Stimulated activated naive CD4-positive, alpha-beta T cell (primary cell): ENCODE measurements at places on chromosomes 11 and 22.

DNA sequence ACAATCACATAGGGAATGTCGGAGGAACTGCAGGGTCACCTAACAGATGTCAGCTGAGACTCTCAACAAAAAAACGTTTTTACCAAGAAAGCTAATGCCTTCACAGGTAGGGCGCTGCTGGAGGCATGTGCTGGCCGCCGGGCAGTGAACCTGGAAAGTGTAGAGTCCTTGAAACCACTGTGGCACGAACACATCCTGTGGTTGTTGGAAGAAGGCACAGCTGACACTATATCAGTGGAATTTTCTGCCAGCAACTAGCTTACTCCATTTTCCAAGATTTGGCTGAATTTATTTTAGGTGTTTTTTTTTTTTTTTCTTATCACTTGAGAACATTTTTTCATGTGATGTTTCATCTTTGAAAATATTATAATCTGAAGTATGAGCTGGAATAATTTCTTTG is 14.2 kb downstream of the TRMU start:
- DNase-seq, result no peak

DNA sequence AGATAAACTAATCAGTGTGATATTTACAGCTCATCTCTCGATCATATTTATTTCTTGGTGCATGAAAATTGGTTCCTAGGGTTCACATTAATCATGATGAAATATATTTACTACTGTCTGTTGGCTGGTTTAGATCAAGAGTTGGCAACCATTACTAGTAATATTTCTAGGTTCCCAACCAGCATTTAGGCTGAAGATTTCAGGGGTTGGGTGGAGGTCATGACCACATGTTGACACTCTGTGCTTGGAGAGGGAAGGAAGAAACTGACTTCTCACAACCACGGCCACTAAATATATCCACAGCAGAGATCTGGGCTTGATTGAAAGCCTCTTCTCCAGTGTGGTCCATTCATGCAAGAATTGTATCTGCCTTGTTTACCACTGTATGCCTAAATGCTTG is 87.9 kb downstream of the ALX4 start:
- DNase-seq, result no peak

DNA sequence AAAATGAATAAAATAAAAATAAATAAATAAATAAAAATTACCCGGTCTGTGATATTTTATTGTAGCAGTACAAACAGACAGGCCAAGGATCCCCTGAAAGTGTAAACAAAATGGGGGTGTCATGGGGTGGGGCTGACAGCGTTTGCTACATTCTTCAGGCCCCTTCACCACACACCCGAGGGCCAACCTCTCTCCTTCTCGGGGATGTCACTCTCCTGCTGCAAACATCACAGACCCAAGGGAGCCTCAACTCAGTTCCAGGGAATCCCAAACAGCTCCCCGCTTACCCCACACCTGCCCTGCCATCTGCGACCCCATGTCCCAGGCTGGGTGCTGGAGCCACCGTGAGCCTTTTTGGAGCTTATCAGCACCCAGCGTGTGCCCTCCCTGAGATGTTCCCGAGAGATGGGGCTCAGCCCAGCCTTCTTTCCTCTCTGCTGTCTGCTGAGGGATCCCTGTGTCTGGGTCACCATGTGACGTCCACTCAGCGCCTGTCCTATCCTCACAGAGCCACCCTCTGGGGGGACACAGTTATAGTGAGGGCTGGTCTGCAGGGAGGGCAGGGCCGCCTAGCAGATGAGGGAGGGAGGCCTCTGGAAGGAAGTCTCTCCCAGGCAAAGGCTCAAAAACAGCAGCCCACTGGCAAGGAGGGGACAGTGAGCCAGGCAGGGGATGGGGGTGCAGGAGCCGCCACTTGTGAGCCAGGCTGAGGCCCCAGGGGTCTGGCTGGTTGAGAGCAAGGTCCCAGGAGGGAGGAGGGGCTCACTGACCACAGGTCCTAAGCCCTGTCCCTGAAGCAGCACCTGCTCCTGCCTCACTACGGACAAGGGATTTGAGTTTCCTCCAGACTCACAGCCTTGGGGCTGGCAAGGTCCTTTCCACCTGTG is 1041.6 kb downstream of the BRD1 start:
- DNase-seq, result no peak

DNA sequence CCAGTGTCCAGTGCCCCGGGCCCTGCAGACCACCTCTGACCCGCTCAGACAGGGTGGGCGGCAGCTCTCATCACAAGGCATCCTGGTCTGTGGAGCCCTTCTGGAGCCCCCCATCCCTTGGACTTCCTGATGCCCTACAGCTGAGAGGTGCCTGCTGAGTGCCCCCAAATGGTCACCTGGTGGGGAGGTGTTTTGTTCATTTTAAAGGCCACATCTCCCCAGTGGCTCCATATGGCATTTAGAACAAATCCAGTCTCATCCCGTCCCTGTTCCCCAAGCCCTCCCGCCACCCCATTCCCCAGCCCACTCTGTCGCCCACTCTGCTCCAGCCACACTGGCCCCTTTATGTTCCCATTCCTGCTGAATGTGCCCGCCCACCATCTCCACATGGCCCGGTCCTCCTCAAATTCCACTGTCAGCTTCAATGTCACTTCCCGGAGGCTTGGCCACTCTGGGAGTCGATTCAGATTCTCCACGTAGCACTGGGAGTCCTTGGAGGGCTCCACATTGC is 32.8 kb downstream of the OSBPL5 start:
- DNase-seq, result no peak

- peak; percentile 60 for DNase-seq
These were observed 24.9 kb downstream of the CD44 start for GRCh38 chr11:35163702-35164496.

DNA sequence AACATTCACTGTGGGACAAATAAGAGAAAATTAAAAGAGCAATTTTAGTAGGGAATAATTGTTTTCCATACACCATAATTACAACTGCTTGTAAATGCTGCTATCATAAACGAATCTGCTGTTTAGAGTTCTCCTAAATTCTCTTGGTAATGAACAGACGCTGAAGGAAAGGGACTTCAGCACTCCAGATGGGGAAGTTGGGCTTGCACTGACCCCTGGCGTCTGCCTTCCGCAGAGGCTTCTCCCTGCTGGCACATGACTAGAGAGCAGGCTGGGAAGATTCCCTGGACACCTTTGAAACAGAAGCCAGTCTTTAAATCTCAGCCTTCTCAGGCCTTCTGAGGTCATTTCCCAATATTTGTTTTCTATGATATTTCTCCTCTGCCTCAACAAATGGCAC is 84.1 kb downstream of the NXPE2 start:
- no peak for DNase-seq

DNA sequence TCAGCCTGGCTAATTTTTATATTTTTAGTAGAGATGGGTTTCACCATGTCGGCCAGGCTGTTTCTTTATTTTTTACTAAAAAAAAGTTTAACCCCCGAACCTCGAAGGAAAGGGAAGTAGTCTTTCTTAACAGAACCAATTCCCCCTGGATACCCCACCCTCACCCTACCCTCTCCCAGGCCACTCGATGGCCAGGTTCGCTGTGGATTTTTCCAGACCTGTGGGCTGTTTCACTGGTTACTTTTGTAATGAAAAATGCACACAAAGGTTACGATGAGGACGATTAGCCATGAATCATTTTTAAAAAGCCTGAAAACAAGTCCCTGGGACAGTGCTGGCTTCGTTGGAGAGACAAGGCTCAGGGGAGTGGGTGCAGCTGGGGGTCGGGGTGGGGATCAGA is 2.5 kb downstream of the TSPO start:
- DNase-seq, result no peak

- no peak for DNase-seq
These were observed 52.2 kb downstream of the IRAG1 start for GRCh38 chr11:10641177-10641911.

DNA sequence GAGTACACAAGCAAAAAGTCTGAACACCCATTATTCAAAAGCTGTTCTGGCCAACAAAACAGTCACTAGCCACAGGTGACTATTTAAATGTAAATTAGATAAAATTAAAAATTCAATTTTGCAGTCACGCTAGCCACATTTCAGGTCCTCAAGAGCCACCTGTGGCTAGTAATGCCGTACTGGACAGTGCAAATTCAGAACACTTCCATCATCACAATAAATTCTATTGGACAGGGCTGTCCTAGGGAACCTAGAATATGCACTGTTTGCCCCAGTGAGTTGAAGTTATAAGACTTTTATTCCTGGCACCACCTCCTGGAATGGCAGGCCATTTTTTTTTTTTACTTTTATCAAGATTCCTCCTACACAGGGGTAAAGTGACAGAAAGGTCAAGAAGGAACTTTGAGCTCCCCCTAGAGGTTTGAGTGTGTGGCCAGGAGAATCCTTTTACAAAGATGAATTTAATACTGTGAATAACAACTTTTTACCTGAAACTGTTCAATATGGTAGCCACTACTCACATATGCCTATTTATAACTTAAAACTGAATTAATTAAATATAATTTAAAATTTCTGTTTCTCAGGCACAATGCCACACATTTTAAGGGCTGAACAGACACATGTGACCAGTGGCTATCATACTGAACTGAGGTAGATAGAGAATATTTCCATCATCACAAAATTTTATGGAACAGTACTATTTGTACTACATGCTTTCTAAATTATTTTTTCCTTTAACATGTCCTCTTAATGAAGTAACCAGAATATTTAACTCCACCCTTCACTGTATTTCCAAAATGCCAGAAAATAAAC is 6.5 kb downstream of the MSANTD2 start:
- DNase-seq, result no peak

DNA sequence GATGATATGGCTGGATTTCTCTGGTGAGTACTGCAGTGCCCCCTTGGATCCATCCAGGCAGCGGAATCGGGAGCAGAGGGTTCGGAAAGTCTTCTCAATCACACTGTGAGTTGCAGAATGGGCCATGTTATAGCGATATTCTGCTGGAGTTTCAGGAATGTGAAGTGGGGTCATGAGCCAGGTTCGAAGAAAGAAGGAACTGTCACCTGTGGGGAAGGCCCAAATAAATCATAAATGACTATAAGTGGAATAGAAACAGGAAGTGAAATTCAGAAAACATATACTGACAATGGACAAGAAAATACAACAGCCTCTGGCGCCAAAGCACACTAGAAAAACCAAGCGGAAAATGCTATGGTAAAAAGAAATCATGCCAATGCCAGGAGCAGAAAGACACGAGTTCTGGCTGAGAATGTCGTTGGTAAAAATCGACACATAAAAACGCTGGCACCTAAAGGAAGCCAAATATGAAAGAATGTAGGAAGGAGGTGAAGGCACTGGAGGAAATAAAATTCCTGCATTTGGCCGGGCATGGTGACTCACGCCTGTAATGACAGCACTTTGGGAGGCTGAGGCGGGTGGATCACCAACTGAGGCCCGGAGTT is 10.0 kb upstream of the AMBRA1 start:
- no peak for DNase-seq

GRCh38 chr11:114478768-114479167 is 39.5 kb downstream of the REXO2 start:
- no peak for DNase-seq

- DNase-seq, result no peak
These were observed 19.9 kb downstream of the SERGEF start for GRCh38 chr11:17992916-17993315.

DNA sequence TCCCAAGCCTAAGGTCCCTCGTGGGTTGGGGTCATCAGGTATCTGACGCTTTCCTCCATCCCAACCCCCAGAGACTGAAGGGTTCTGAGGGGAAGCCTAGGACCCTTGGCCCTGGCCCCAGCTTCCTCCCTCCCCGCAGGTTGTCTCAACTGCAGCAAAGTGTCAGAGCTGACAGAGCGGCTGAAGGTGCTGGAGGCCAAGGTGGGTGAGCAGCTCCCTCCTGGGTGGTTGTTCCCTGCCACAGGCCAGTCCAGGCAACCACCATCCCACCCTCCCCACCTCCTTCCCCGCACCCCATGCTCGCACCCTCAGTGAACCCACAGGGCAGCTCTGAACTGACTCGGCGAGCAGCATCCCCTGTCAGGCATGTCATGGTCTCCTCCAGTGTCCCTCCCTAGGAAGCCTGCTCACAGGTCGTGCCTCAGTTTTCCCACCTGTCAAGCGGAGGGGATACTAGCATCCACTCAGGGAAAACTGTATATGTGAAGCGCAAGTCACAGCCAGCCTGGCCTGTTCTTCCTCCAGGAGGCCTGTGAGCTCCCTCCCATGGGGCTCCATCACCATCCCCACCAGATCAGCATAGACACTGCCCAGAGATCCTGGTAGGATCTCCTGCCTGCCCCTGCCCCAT is 20.8 kb downstream of the EMID1 start:
- DNase-seq, result no peak

DNA sequence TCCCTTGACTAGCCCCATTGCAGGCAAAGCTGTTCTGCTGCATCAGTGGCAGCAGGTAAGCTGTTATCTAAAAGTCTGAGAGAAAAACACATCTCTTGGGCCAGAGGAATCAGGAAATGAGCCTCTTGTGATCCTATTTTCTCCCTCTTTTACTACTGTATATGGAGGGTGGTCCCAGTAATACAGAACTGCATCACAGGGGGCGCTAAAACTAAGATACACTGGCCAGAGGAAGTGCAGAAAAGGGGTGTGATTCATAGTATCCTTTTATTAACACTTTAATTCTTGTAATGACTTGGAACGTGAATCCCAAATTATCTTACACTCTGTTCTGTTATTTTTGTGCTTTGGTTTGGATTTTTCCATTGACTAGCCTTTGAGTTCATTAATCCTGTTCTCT is 8.8 kb upstream of the MED17 start:
- no peak for DNase-seq

DNA sequence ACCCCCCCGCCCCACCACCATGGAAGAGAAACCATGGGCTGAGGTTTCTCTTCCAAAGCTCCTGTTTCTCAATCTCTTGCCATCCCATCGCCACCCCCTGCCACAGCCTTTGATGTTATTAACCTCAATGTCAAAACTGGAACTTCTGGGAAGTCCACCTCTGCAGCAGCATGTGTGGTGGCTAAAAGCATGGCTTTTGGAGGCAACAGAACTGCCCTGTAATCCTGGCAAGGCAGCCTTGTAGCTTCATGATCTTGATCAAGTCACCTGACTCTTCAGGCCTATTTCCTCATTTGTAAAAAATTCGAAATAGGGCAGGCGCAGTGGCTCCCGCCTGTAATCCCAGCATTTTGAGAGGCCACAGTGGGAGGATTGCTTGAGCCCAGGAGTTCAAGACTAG is 3.5 kb upstream of the COX8A start:
- no peak for DNase-seq

GRCh38 chr11:68153742-68154141 is 32.6 kb upstream of the CHKA start:
- DNase-seq, result no peak

DNA sequence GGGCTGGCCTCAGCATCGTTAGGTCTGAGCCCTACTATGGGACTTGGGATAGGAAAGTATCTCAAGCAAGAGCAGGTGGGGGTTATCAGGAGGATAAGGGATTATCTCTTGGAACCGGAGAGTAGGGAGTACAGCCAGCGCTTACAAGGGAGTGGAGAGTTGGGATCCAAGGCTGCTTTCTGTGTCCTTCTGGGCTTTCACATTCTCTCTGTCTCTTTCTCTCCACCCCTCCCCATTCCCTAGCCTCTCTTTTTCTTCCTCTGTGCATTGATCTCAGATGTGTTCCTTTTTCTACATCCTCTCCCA is 170.2 kb downstream of the BUD13 start:
- DNase-seq, result no peak

DNA sequence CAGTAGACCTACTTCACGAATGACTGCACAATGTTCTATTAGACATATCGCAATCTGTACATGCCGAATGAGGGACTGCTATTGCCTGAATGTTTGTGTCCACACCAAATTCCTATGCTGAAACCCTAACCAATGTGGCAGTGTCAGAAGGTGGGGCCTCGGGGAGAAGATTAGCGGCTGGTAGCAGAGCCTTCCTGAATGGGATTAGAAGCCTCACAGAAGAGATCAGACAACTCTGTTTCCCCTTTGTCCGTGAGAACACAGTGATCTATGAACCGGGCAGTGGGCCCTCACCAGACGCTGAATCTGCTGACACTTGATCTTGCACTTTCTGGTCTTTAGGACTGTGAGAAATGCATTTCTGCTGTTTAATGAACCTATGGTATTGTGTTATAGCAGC is 33.1 kb downstream of the LRFN4 start:
- no peak for DNase-seq
